Hematopoietic multipotent progenitor cell treated with erythropoietin and hydrocortisone succinate and interleukin-3 and kit ligand, for 8 days (in vitro differentiated cells): ENCODE measurements at places on chromosomes 6 and 20.

- no peak for DNase-seq
These were observed 70.9 kb downstream of the SYNE1 start for GRCh38 chr6:152566103-152566875.

DNA sequence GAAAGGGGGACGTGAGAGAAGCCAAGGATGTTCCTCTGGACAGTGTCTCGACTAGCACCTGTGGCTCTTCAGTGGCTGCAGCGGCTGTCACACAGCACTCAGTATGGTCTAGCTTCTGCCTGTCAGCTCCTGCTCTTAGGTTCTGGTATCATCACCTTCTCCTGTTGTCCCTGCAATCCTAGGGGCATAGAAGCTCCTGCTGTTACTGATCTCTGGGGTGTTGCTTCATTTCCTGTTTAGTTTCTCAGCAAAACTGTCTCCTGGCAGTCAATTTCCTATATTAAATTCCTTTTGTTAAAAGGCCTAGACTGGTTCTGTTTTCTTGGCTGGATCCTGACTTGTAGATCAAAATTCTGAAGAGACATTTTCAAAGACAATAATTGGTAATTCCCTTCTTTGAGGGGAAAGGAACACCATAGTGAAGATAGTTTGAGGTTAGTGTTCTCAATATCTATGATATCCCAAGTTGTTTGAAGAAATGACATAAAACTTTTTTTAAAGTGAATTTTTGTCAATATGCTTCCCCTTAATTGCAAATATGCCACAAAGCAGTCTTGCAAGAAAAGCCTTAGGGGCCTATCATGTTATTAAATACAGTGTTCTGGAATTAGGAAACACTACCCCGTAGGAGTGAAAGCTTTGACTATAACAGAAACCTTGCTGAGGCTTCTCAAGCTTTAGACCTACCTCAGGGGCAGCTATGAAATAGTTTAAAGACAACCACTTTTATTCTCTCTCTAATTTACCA lies 148.5 kb downstream of the KIF6 start:
- no peak for DNase-seq

DNA sequence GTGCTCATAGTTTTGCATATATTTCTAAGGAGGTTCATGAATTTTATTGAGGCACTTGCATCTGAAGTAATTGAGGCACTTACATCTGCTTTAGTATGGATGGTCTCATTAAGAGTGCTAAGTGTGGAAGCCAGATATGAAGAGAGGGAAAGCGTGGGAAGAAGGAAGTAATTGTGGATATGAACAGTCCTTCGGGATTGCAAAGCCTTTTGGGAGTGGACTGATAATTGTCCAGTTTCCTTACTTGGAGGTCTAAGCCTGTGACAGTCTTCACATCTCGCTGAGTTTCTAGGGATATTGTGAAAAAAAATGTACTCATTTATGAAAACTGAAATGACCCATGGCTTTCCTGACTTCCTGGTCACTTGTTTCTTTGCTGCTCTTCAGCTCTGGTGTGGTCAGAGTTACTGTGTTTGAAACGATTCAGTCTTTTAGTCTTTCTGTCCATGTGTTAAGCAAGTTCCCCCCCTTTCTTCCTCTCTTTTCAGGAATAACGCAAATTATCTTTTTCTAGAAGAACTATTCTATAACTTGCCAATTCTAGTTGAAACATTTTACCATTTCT lies 137.3 kb downstream of the ZFAND3 start:
- DNase-seq = no peak

- DNase-seq = no peak
These were observed 378.8 kb upstream of the NRSN1 start for GRCh38 chr6:23747239-23747638.

- no peak for DNase-seq
These were observed 50.4 kb downstream of the MTHFD1L start for GRCh38 chr6:150915880-150916265.

GRCh38 chr20:1323830-1324597 lies 4.9 kb downstream of the SDCBP2 start:
- no peak for DNase-seq

- DNase-seq = no peak
These were observed 153.4 kb downstream of the COL12A1 start for GRCh38 chr6:75052491-75052890.

GRCh38 chr20:10631126-10631525 lies 42.7 kb downstream of the JAG1 start:
- DNase-seq = no peak

GRCh38 chr6:160714731-160715316 lies 12.8 kb downstream of the PLG start:
- no peak for DNase-seq

- no peak for DNase-seq
These were observed 213.3 kb downstream of the ZFAND3 start for GRCh38 chr6:38032797-38033196.

- no peak for DNase-seq
These were observed 6.2 kb downstream of the BMP7 start for GRCh38 chr20:57259938-57260921.

DNA sequence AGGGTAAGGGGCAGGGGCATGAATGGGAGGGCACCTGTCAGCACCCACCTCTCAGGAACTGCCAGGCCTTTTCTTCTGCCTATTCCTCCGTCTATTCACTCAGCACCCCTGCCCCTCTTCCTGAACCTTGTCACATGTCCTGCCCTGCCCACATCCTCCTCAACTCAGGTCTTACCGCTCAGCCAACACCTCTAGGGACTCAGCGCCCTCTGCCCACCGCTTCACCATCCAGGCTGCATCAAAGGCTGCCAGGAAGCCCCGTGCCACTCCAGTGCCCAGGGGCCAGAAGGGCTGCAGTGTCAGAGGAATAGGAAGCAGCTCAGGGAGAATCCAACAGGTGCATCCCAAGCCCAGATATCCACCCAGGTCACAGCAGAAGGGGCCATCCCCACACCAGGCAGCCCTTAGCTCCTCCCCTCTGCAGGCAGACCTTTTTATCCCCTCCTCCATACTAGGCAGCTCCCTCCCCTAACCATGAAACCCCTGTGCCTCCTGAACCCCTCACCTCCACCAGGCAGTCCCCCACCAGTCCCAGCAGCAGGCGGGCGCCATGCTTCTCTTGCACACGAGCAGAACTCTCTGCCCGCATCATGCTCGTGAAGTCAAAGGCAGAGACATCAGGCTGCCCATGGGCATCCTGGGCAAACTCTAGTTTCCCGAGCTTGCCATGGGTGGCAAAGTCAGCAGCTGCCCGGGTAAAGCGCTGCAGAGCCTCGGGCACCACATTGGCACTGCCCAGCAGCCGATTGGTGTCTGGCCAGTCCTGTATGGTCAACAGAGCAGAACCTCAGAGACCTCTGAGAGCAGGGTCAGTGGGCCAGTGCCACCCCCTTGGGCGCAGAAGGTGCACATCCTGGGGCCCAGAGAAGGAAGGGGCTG lies 5.5 kb downstream of the MICAL1 start:
- DNase-seq = no peak
